GDM1 (cell line): ENCODE measurements at places on chromosomes 11 and 22.
A peak's percentile ranks its signal among the peaks of the same experiment; 100 is the strongest.

DNA sequence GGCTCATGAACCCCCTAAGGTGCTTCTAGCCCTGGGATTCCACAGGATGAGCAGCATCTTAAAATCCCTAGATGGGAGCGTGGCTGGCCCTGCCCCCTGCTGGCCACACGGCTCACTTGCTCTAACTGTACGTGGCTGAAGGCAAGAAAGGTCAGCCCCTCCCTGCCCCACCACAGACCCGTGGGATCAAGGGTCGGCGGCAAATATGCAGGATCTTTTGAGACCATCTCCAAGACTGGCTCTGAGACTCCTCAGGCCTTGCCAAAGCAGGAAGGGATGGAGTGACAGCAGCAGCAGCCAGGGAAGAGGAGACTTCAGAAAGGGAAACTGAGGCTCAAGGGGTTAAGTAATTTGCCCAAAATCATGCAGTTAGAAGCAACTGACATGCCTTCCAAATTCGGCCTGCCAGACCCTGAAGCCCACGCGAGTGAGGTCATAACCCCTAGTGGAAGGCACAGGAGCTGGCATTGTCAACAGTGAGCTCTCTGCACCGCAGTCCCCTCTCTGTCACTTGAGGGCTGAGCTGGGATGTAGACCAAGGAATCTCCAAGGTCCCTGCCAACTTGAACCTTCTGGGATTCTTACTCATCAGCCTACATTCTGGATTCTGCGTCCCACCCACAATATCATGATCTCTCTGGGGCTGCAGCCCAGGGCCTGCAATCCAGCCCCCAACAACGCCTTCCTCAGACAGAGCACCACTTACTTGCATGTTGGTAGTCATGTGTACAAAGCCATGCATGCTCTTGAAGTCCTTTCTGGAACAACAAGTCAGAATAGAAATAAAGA is 31.4 kb downstream of the CREB3L1 start:
- peak; percentile 43 for DNase-seq

GRCh38 chr11:110958216-110958615 is 246.0 kb upstream of the ARHGAP20 start:
- DNase-seq = no peak

- no peak for DNase-seq
These were observed 29.5 kb downstream of the KCNQ1 start for GRCh38 chr11:2474059-2474901.

GRCh38 chr11:128515826-128516778 is 71.3 kb downstream of the ETS1 start:
- DNase-seq = no peak

GRCh38 chr11:59097113-59097708 is 9.8 kb upstream of the FAM111B start:
- peak; percentile 24 for DNase-seq

- no peak for DNase-seq
These were observed 10.0 kb downstream of the OR5B21 start for GRCh38 chr11:58497951-58498350.

DNA sequence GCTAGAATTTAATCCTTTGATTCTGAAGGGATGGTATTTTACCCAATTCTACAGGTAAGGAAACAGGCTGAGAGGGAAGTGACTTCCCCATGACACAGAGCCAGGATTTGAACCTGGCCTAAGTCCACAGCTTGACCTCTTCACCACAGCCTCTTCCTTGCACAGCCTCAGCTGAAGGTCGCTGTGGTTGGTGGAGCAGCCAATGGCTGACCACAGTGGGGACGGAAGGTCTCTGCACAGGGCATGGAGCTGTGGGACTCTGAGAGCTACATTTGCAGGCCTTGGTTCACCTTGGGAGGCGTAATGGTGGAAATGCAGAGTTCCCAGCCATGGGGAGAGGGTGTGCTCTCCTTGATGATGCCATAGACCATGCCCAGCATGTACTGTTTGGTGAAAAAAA is 295.0 kb downstream of the DDX10 start:
- DNase-seq = no peak

DNA sequence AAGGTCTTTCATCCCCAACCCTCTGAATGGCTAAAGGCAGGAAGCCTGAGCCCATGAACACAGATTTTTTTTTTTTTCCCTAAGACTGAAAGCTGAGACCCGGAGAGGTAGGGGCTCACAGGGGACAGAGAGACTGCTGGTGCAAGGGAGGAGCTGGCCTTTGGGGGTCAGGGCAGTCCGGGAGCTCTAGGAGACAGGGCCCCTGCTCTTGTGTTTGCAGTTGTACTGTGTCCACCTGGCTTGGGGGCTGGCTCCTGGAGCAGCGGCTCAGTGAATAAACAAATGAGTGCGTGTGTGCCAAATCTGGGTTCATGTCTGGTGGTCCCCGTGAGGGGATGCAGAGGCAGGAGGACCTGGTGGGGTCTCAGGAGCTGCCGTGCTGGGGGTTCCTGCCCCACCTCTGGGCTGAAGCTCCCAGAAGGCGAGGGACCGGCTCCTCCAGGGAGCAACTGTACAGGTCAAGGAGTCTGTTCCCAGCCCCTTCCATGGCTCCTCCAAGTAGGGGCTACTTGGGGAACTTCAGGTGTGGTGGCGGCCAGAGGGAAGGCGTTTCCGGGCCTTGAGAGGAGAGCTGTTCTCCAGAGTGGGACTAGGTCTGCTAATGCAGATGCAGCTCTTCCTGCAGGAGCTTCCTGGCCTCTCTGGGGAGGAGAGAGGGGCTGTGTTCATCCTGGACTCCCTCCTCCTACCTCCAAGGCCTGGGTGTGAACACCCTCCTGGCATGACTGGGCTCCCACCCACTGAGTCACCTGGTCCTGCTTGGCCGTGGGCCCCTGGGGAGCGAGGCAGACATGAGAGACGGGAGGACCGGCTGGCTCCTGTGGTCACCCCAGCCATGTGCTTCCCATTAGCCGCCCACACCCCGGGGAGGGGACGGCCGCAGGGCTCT is 57.6 kb downstream of the FBXO7 start:
- no peak for DNase-seq

GRCh38 chr11:12209096-12209495 is 98.7 kb downstream of the MICAL2 start:
- DNase-seq = no peak

DNA sequence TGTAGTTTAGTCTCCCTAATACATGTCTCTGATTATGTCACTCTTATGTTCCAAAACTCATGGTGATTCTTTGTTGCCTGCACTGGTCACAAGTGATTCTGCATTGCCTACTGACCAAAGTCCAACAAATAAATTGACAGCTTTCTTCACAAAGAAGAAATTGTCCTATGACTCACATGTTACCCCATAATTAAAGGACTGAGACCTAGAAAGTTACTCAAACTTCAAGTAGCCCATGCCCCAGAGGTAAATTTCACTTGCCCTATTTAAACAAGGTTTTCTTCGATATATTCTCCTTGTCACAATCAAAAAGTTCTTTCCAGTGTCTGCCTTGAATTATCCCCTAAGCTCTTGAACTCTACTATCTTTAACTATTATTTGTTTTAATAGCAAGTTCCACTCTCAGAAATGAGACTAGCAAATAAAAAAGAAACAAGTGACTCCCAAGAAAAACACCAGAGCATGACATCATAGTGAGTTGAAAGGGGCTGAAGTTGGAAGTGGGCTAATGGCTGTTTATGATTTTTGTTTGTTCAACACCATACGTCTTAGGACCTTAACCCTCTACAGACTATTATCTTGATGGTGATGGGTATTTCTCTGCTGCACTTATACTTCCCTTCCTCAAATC is 94.5 kb upstream of the BLID start:
- DNase-seq = no peak
